ENCODE measurements at places on chromosomes 12 and 14.

GRCh38 chr12:53505555-53506449 lies 1.5 kb downstream of the NPFF start:
- DNase-seq, result no peak

DNA sequence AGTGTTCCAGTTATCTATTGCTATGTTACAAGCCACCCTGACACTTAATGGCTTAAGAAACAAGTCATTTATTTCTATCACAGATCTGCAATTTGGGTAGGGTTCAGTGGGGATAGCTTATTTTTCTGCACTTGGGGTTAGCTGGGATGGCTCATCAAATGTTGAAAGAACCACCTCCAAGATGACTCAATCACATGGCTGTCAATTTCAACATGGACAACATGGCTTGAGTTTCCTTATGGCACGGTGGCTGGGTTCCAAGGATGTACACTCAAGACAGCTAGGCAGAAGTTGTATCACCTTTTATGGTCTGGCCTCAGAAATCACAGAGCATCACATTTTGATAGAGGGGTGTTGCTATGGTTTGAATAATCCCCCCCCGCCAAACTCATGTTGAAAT lies 24.5 kb upstream of the IGF1 start:
- no peak for DNase-seq

DNA sequence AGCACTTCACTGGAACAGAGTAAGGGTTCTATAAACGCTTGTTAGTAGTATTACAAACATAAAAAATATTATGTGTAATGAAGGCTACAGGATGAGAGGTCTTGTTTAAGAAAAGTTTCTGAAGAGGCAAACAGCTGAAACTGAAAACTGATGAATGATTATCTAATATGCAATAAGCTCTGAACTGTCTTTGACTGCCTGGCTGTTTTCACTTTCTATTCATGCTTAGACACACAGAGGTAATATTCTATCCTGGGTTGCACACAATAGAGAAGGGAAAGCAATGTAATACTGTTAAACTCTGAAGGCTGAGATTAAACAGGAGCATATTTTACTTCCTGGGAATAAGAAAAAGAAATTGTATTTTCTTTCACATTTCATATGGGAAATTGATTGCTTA lies 251.3 kb downstream of the ALX1 start:
- no peak for DNase-seq

DNA sequence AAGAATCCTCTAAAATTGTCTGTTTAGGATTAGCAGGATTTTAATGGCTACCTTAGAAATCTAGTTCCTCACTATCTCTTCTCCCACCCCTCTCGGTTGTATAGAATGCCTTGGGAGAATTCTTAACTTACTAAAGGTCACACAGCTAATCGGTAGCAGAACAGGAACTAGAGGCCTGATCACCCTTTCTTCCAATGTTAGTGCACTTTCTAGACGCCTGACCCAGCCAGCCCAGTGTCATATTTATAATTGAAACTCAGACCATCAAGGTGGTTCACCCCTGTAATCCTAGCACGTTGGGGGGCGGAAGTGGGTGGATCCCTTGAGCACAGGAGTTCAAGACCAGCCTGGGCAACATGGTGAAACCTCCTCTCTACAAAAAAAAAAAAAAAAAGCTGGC lies 1.7 kb downstream of the TIGAR start:
- DNase-seq, result no peak

DNA sequence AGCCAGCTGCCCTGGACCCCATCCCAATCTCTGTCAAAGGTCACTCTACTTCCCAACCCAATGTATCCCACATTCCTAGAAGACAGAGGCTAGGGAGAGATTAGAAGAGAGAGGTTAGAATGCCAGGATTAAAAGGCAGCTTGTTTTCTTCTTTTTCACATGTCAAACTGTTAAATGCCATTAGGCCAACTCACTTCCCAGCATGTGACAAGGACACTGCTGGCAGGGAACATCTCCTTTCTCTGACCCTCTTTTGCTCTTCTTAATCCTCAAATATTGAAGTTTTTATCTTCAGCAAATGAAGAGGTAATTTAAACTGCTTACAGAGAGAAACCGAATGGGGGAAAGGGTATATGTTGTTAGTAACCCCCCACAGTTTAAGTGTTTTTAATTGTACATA lies 89.1 kb downstream of the BBS10 start:
- no peak for DNase-seq

DNA sequence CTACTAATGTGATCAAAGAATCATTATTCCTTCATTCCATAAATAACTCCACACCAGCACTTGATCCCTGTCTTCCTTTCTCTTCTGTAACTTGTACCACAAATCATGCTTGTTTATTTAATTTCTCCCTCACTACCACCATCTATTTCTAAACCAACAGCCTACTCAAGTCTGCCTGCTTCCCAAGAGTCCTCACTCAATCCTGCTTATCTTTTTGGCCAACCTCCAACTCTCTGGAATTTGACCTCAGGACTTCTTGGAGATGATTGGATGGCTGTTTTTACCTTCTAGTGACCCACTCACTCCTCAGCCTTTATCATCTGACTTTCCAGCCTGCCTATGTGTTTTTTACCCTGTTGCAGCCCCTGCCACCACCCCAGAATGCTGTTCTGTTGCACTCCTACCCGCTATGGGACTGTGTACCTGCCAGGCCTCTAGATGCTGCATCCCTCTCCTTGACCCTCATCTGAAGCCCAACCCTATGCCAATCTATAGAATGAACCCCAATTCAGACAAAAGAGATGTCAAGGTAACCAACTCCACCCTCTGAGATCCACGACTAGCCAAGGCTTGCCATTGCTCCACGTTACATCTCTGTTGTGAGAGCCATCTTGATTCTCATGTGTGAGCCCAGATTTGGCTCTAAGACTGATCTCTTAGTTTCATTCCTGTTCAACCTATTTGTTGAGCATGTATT lies 150.2 kb upstream of the PLEKHG7 start:
- no peak for DNase-seq

DNA sequence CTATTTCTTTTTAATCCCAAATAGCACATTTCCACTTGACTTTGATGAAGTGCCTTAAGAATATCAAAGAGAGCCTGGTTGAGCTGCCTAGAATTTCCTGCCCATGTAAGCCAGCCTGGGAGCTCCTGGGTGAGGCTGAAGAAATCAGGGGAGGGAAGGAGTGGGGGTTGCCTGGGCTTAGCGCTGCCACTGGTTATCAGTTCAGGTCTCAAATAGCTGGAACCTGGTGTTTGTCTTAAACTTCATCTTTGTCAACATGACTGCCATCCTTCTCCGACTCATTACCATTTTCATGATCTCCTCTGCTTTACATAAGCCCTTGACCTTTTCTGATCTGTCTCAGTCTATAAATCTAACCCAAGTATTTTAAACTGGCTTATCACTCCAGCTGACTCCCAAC lies 151.5 kb downstream of the TTC8 start:
- DNase-seq, result no peak

DNA sequence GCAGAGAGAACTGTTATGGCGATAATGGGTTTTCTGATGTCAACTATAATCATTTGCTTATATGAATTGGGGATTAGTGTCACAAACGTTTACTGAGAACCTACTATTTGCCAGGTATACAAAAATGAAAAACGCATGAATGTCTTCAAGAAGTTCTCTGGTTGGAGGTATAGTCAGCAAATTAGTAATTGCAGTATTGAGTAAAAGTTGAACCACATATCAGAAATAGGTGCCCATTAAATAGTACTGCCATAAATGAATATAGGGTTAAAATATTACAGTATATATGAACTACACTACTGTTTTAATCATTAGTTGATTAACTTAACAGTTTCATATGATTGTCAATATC lies 60.0 kb downstream of the PTPRB start:
- no peak for DNase-seq

DNA sequence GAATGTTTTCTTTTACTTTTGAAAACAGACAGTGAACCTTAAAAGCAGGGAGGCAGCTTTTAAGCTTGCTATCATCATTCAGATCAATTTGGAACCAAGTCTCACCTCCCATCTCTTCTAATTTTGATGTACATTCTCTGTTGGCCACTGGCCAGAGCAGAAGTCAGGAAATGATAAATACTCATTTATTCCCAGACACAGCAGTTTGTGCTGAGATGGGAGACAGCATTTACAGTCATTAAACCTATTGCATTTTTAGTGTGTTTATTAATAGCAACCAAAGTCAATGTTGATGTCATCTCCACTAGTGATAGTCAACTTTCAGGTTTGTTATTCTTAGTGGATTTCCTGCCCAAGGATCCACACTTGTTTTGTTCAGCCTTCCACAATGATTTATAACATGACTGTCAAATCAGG lies 320.0 kb upstream of the ATP2B1 start:
- DNase-seq, result no peak

DNA sequence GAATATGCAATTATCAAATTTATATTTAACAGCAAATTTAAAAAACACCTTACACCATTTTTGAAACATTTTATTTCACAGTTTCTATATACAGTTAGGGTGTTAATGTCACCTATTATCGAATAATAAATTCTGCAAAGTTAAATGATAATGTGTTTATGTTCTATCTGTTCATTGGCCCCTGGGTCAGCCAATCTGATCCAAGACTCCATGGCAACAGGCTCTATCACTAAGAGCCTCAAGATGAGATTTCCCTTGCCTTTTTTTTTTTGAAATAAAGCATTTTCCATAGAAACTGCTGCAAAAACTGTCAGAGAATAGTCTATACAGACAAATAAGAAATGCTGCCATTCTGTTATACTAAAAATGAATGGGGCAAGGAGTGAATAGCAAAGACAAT lies 83.2 kb upstream of the STAC3 start:
- DNase-seq, result no peak

- peak; percentile 12 for DNase-seq
Measured at GRCh38 chr12:12349711-12350665, at the start of gene MANSC1. MANSC1 (minus strand) TSS chr12:12350242; CDS start chr12:12343314, 6,928 bp downstream.

DNA sequence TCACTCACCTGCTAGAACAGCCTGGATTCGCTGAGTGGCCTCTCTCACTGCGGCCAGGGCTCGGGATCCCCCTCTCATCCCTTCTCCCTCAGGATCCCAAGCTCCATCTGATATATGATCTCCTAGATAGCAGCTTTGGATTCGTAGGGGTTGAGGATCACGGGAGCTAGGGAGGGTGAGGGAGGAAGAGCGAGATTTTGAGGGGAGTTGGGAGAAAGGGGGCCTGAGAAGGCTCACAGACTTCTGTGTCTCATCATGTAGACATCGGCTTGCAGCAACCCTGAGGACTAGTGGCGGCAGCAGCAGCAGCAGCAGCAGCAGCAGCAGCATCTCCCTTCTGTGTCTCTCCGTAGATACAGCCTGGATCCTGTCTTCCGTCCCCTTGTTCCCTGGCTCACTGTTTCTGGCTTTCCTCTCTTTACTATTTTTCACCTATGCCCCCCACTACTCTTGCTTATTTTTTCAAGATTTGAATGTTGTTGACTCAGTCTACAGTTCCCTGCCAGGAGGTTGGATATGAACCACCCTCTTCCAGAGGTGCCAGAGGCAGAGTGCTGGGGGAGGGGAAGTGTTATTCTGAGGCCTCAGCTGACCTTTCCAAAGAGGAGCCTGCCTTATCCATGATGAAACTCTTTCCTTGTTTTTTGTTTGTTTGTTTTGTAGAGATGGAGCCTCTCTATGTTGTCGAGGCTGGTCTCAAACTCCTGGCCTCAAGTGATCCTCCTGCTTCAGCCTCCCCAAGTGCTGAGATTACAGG lies at the start of gene CIROP:
CIROP (minus strand) TSS at position 399 of the 757 bp plus-strand sequence; CDS start at position 330, 69 bp downstream.
- DNase-seq, result no peak

DNA sequence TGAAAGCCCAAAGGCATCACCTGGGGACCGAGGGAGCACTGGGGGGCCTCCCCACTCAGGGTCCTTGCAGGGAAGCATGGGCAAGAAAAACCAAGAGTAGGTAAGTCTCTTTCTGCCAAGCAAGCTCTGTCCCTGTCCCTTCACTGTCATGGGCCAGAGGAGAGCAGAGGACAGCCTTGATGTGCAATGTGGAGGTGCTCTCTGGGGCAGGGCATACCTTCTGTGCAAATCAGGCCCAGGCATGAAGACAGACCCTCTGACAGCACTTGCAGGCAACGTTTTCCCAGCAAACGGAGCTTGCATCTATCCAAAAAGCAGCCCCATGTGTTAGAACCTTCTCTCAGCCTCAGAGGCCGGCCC lies 192.5 kb upstream of the PWP1 start:
- DNase-seq, result no peak

DNA sequence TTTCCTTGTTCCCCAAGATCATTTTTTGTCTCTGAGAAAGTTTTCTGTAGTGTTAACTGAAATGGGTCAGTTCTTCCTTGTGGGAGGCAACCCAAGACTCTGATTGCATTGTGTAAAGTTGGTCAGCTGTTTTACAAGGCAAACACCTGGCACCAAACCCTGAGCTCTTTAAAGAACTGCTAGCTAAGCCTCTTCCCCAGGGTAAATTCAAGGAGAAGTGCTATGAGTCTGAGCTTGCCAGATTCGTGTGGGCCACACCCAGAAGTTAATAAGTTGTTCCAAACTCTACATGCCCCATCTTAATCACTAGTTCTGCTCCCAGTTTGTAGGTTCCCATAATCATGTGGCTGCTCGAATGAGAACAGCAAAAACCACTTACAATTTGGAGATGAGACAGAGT lies 214.5 kb downstream of the BTG1 start:
- no peak for DNase-seq

GRCh38 chr12:23827353-23827752 lies 122.1 kb downstream of the SOX5 start:
- DNase-seq, result no peak

- no peak for DNase-seq
Measured at GRCh38 chr12:68397566-68398158, 65.5 kb upstream of the MDM1 start.

DNA sequence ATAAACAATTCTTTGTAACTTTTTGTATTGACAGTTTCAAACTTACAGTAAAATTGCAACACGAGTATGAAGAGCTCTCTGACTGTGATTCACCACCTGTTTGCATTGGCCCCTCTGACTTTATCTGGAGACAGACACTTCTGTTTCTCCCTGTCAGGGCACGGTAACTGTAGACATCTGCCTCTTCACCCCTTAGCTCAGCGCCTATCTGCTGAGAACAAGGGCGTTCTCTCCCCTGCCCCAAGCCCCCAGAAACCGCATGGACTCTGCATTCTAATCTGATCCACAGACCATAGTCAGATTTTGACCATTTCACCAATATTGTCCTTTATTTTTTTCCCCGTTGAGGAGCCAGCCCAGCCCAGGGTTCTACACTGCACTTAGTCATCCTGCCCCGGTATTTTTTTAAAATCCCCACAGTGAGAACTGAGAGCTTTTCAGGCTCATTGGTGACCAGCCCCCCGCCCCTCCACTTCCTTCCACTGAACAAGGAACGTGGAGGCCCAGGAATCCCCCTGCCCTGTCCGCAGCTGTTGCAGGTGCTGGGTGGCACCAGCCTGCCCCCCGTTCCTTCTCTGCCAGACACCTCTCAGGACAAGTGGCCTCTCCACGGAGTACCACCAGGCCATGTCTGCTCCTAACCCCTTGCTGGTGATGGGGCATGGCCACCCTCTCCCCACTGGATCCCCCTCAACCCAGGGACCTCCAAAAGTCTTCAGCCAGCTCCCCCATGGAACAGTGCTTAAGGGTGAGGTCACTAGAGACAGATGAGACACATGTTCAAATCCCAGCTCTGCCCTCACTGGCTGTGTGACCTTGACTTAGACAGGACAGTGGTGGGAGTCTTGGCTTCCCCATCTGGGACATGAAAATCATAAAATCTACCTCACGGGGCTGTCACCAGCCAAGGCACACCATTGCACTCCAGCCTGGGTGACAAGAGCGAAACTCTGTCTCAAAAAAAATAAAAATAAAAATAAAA lies 11.2 kb downstream of the RHOF start:
- DNase-seq, result no peak
